GM19239 (cell line): ENCODE measurements at places on chromosomes 3 and 15.

- no peak for DNase-seq
Observed at GRCh38 chr15:78509726-78510312, 2.4 kb downstream of the HYKK start.

DNA sequence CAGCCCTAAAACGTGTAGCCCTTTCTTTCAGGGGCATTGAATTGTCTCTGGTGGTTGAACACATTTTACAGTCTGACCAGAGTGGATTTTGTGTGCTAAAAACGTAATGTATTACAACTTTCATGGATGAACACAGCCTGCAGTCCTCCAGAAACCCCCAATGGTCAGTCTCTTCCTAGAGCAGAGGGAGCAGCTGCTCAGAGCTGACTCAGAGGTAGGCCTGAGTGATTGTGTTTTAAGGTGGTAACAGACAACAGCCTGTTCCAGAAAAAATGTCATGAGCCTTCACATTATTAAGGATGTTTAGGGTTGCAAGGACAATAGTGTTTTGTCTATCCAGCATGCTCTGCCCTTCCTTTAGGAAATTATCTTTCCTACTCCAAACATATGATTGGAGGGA is 34.5 kb upstream of the CTNNB1 start:
- no peak for DNase-seq

- no peak for DNase-seq
Observed at GRCh38 chr3:77298417-77298816, 258.5 kb downstream of the ROBO2 start.

- no peak for DNase-seq
Observed at GRCh38 chr3:143078883-143079282, 40.7 kb upstream of the CHST2 start.

DNA sequence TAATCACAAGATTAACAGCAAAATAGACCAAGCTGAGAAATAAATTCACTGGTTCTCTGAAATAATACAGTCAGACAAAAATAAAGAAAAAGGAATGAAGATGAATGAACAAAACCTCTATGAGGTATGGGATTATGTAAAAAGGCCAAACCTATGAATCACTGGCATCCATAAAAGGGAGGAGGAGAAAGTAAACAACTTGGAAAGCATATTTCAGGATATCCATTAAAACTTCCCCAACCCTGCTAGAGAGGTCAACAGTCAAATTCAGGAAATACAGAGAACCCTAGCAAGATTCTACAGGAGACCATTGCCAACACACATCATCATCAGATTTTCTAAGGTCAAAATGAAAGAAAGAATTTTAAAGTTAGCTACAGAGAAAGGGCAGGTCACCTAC is 649.7 kb upstream of the CBLB start:
- DNase-seq: no peak

GRCh38 chr15:31338318-31338878 is 11.8 kb downstream of the KLF13 start:
- DNase-seq: no peak

DNA sequence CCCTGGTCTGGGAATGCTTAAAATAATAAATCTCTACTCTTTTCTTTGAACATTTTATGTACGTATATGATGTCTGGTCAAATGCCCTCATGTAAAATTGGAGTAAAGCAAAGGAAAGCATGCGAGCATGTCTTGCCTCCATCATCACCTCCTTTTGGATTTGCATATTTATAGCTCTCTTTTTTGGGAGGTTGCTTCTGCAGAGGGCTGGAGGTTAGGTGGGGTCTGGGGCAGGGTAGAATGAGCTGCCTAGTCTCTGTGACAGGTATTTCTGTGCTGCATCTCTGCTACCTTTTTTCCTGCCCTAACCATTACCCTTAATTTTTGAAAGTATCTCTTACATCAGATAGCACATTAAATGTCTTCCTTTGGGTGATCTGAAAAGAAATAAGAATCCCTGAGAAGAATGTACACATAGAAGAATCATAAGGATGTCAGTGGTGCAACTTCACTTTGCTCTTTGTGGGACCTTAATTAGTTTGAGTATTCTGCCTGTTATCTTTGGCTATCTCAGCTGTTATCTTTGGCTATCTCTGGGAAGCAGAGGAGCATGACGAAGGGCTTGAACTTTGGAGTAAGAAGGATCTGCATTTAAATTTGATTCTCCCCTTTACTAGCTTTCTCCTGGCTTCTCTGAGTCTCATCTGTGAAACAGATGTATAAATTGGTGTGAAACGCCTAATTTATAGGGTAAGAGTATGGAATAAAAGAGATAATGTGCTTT is 40.2 kb downstream of the PPM1L start:
- DNase-seq: no peak

GRCh38 chr3:155196131-155197021 is 97.1 kb downstream of the STRIT1 start:
- no peak for DNase-seq
